ENCODE measurements at places on chromosomes 6 and 20. TPM values are rescaled to one million over a fixed set of nuclear protein-coding genes. Genes with fewer than 3 reads are reported as not detected.

KCNK15 gene
- total RNA-seq: 2.9 TPM

CD40 gene
- total RNA-seq: not detected

MEI4 gene
- total RNA-seq: not detected

BPIFB4 gene
- not detected for total RNA-seq

DNA sequence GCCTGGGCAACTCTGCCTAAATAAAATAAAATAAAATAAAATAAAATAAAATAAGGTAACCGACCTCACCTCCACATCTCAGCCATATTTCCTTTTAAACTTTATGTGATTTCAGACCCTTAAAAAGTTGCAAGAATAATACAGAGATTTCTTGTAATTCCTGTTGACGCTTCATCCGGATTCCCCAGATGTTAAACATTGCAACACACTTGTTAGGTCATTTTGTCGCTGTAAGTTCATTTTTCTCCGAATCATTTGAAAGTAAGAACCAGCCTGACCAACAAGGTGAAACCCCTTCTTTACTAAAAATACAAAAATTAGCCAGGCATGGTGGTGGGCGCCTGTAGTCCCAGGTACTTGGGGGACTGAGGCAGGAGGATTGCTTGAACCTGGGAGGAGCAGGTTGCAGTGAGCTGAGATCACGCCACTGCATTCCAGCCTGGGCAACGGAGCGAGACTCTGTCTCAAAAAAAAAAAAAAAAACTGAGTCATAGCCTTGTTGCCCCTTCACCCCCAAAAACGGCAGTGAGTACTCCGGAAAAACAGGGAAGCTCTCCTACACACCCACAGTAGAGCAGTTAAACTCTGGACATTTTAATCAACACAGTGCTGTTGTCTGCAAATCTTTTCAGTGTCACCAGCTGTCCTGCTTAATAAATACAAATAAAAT, 5.9 kb downstream of the PYGB start:
- no peak for DNase-seq

DNA sequence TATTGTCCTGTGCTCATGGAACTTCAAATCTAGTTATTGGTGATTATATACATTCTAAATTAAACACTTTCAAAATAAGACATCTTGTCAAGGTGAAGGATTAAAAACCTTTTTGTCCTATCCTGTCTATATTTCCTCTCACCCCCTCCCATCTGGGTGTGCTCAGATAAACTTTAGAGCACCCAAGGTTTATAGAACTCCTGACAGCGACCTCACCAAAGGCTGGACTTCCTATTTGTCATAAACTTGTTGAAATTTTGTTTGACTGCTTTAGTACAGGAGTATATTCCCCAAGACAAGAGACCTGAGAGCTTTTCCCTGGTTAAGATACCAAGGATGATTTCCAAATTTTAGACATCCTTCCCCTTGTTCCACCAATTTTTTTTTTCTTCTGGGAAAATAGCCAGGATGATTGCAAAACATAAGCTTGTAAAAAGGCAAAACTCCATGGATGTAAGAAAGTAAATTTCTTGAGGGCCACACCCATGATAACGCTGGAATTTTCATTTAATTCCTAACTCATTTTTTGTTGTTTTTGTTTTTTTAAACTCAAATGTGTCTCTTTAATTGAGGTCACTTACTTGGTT, 33.0 kb downstream of the CARMIL1 start:
- no peak for DNase-seq

DNA sequence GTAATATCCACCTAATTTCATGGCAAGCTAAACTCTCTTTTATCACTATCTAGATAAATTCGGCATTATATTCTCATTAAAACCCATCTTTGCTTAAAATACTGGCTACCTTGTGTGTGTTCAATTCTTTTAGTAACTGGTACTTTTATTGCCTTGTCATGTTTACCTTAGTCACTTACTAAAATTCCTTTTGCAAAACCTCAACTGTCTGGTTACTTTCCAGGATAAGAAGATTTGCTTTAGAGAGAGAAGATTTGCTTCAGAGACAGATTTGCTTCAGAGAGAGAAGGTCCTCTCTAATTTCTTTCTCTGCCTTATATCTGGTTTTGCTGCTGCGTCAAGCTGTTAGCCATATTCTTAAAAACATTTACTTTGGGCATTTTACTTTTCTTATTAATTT, 151.5 kb upstream of the MLIP start:
- DNase-seq: no peak

DNA sequence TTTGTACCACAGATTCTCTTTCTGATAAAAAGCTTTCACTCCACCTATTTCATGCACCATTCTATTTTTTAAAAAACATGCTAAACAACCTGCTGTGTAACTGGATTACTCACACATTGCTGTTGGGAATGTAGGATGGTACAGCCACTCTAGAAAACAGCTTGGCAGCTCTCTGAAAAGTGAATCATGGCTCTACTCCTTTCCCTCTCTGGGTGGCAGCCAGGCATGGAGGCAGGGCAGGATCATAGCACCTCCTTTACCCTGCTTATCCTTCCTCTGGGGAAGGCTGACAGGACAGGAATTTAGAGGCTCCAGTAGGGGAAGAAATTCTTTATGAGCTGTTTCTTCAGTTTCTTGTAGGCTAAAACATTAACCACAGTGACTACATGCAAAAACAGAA, 6.7 kb upstream of the VNN2 start:
- no peak for DNase-seq
